ENCODE measurements at places on chromosomes 1 and 21.

DNA sequence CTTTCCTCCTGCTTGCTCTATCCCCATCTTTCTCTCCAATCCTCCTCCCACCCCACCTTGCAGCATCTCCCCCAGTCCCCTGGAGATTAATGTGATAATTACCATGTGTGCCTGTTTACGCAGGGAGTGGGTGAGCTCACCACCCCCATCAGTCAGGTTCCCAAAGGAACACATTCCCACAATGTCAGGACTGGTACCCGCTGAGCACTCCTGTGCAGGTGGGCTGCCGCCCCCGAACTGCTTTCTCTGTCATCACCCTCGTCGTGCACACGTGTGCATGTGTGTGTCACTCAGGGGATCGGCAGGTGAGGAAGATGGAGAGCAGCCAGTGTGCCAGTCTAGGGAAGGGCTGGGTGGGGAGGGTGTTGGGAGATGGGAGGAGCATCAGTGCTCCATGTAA, 163.4 kb downstream of the CACNA1E start:
- H3K36me3 ChIP-seq, result no peaks in the 10 kb centered on the region
- DNase-seq, result no peak
- H3K27me3 ChIP-seq, result no peaks in the 10 kb centered on the region
- H3K4me1 ChIP-seq, result no peaks in the 10 kb centered on the region
- H3K27ac ChIP-seq, result no peak overlapping the region

DNA sequence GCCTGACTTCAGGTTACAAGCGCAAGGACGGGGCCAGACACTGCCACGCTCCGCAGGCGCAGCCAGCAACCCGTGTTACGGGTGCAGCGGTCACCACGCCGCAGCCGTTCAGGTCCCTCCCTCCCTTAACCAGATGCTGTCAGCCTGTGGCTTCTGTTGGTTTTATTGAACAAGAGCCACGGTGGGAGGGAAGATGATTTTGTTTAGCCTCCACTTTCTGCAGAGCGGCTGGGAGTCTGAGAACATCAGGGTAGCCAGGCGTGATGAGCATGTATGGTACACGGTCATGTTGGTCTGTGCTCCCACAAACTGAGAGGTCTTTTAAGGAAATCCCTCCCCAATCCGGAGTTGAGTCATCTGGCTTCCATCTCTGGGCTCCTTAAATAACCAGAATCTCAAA, 18.5 kb upstream of the ADARB1 start:
- peak; percentile 44 for DNase-seq
- no peaks in the 10 kb centered on the region for H3K27me3 ChIP-seq
- no peak overlapping the region for H3K4me3 ChIP-seq
- peaks cover 17% of the 10 kb centered on the region for H3K4me1 ChIP-seq

DNA sequence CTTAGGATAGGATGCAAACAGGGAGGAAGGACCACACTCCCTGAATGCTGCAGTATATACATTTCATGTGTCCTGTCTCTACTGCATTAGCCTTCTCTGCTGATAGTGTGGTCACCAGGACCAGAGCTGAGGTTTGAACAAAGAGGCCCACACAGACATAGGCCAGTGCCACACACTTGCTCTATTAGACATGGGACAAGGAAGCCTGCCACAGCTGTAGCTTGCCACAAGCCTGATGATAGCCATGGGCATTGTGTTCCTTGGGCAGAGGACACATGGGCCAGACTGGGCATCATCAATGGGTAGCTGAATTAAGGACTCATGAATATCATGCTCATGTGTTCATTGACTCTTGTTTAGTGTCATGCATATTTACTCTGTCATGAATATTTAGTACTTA, 10.4 kb downstream of the CAMSAP2 start:
- no peak overlapping the region for H3K27ac ChIP-seq
- no peak for DNase-seq
- no peak overlapping the region for H3K4me3 ChIP-seq

- H3K4me3 ChIP-seq, result no peak overlapping the region
- H3K27me3 ChIP-seq, result no peaks in the 10 kb centered on the region
- DNase-seq, result no peak
- no peak overlapping the region for H3K27ac ChIP-seq
Measured at GRCh38 chr1:157844089-157844830, 2.7 kb upstream of the CD5L start.

DNA sequence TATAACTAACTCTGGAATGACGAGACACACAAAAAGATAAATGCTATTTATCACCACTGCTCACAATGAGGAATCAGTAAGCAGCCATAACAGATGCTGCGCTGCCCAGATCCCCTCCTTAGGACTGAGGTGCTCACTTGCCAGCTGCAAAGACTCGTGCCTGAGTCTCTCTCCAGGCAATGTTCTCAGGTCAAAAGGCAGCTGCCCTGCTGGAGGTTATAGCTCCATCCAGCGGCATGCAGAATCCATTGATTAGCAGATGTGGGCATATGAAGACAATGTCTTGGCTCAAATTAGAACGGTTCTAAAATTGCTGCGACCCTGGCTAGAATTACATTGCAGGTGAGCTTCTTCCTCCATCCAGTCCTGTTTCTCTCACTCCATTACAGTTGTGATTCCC, 328.2 kb upstream of the CHRM3 start:
- H3K27ac ChIP-seq, result no peak overlapping the region
- DNase-seq, result no peak
- no peaks in the 10 kb centered on the region for H3K27me3 ChIP-seq
- no peaks in the 10 kb centered on the region for H3K36me3 ChIP-seq
- no peak overlapping the region for H3K4me3 ChIP-seq

GRCh38 chr1:231384696-231385415, 37.2 kb downstream of the EGLN1 start:
- no peak for DNase-seq
- H3K4me1 ChIP-seq, result peaks cover 24% of the 10 kb centered on the region
- H3K4me3 ChIP-seq, result no peak overlapping the region
- no peak overlapping the region for H3K27ac ChIP-seq
- H3K27me3 ChIP-seq, result no peaks in the 10 kb centered on the region

DNA sequence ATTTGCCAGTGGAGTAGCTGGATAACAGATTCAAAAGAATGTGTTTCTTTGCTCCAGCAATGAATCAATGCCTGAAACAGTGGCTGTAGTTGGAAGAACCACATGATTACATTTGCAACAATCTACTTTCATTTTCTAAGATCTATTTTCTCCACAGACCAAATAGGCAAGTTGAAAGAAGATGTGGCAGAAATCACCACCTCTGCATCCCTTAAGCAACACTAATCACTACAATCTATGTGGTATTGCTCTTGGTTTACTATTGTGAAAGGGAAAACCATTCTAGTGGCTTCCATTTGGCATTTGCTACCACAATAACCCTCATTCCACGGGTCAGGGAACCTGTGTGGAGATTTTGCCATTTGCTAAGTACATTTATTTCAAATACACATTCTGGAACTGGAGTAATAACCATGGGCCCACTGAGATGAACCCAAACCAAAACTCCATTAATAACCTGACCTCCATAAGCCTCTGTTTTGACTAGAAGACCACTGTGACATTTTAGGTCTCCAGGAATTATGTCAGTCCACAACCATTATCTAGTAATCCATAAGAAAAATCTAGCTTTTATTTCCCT, 66.3 kb downstream of the C1orf185 start:
- H3K4me1 ChIP-seq, result no peaks in the 10 kb centered on the region
- peaks cover 5% of the 10 kb centered on the region for H3K27me3 ChIP-seq
- no peak overlapping the region for H3K27ac ChIP-seq
- DNase-seq, result no peak
- no peaks in the 10 kb centered on the region for H3K36me3 ChIP-seq

DNA sequence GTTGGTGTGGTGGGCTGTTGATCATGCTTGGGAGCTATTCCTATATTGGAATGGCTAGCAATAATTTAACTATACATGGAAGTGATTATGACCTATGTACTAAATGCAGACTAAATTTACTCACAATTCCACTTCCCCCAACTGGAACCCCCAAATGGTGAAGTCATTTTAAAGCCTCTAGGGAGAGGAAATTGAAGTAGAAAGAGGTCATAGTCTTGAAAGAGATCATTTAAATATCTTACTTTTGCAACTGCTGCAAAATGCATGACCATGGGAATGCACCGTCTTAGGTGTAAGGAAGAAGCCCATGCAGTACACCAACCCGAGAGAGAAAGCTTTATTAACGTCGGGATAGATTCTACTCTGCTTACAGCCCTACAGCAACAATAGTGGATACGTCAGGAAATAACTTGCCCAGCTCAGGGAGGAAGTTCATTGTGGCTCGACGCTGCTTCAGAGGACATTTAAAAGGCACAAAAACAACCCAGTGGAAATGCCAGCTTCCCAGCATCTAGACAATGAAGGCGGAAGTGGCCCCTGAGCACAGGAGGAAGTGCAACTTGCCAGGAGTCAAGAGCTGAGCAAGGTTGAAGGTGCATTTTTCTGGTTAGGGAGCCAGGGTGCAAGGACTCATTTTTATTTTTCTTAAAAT, 26.5 kb downstream of the CYYR1 start:
- peak overlapping the region; percentile 63 for H3K27ac ChIP-seq
- DNase-seq, result peak; percentile 83
- H3K36me3 ChIP-seq, result no peaks in the 10 kb centered on the region
- peaks cover 16% of the 10 kb centered on the region for H3K4me1 ChIP-seq
- H3K4me3 ChIP-seq, result no peak overlapping the region
